Vagina (tissue), 2 donors: ENCODE measurements at places on chromosomes 13 and 19.

GRCh38 chr13:79429309-79429708 is 23.3 kb upstream of the RBM26 start:
- no peak for DNase-seq

DNA sequence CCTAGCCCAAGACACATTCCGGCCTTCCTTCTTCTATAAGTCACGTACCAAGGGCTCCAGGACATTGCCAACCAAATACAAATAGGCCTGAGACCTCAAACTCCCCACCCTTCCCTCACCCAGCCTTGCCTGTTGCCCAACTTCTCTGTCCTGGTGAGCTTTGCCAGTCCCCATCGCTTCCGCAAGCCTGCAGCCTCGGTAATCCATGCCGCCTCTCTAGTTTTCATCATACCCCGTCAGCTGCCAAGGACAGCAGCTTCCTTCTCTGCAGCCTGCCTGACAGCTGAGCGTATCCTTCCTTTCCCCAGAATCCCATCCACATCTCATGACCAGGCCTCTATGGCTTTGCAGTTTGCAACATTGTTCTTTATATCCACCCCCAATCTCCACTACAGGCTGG is 36.6 kb upstream of the POMP start:
- DNase-seq: no peak

- DNase-seq: no peak
Observed at GRCh38 chr13:84443463-84443862, 561.2 kb upstream of the SLITRK1 start.

DNA sequence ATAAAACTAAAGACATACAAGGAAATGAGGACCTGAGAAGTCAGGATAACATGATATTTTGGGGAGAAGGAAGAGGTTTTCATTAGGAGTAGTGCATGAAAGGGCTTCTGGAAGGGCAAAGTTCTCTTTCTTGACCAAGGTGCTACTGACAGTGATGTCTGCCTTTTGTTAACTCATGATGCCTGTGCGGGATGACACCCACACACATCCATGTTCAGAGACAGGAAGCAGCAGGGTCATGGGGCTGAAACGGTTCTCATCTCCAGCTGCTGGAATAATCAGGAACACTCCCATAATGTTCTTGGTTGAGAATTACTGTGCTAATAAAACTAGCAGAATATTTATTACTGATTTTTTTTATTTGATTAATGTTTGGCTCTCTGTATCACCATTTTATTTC is 29.1 kb downstream of the KCNC3 start:
- no peak for DNase-seq

- DNase-seq: no peak
Observed at GRCh38 chr13:33879118-33879517, 61.2 kb downstream of the RFC3 start.
